M059J (cell line): ENCODE measurements at places on chromosomes 16 and 17. TPM values are rescaled to one million over a fixed set of nuclear protein-coding genes. Genes with fewer than 3 reads are reported as not detected.
A peak's percentile ranks its signal among the peaks of the same experiment; 100 is the strongest.

Gene ZNF747
- total RNA-seq, result 3.1 and 7.5 TPM in 2 replicates

DNA sequence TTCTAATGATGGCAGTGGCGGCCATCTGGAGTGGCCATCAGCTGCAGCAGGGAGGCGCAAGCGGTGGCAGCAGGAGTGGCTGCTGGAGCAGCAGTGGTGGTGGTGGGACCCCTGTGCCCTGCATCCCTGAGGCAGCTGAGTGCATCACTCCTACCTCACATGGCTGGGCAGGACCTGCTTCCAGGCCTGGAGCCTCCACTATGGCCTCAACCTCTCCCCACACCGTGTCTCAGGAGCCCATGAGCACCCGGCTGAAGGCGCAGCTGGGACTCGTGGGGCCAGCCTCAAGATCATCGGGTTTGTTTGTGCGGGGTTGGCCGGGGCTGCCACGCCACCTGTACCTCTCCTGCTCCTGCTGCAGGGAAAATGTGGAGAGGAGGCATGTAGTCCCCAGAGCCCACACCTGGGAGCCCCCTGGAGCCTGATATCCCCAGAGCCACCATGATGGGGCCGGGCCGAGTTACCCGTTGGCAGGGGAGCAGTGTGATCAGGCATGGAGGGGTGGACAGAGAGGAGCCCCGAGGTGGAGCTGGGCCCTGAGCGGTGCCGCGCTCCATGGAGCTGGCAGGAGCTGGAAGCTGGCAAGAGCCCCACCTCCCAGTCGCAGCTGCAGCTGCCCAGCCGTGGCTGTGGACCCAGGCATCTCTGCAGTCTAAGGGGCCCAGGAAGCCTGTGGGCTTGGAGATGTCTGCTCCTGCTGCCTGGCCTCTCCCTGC is 16.7 kb downstream of the RHOT1 start:
- DNase-seq, result no peak

Gene GOSR1
- total RNA-seq, result 31.5 and 59.5 TPM in 2 replicates

DNA sequence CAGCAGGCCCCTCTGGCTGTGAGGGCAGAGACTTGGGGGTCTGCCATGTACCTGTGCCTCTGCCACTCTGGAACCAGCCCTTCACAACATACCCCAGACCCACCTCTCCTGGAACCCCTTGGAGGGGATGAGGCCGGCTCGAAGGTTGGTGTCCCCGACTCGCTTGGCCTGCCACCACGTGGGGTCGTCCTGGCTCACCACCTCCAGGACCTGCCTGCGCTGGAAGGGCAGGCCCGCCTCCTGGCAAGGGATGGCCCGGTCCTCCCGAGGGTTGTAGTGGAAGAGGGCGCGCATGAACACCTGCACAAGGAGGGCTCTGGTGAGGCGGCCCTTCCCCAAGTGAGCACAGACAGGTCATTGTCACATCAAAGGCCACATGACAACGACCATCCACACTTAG is 12.2 kb downstream of the MPP3 start:
- no peak for DNase-seq

DNA sequence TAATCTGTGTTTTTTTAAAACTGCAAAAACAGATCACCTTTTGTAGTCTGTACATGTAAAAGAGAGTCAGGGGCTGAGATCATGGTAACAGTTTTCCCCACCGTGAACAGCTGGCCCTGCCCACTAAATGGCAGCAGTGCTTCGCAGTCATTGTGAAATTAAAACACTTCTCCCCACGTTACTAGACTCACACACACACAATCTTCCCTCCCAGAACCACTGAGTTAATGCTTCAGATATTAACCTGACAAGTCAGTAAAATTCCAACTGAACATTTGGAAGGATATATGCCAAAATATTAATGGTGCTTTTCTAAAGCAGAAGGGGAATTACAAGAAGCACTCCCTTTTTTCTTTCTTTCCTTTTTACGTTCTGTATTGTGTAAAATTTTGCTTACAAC is 1.2 kb upstream of the CD300LG start:
- DNase-seq, result no peak

Gene CCL13
- not detected in 2 replicates for total RNA-seq

Gene ZNRF1
- 13.6 and 19.3 TPM in 2 replicates for total RNA-seq

- DNase-seq, result no peak
These were observed 41.2 kb downstream of the PRMT7 start for GRCh38 chr16:68351991-68352431.

Gene HOXB6
- 6.2 and 9.4 TPM in 2 replicates for total RNA-seq

- no peak for DNase-seq
These were observed 314.3 kb downstream of the KCNJ2 start for GRCh38 chr17:70483624-70484023.

DNA sequence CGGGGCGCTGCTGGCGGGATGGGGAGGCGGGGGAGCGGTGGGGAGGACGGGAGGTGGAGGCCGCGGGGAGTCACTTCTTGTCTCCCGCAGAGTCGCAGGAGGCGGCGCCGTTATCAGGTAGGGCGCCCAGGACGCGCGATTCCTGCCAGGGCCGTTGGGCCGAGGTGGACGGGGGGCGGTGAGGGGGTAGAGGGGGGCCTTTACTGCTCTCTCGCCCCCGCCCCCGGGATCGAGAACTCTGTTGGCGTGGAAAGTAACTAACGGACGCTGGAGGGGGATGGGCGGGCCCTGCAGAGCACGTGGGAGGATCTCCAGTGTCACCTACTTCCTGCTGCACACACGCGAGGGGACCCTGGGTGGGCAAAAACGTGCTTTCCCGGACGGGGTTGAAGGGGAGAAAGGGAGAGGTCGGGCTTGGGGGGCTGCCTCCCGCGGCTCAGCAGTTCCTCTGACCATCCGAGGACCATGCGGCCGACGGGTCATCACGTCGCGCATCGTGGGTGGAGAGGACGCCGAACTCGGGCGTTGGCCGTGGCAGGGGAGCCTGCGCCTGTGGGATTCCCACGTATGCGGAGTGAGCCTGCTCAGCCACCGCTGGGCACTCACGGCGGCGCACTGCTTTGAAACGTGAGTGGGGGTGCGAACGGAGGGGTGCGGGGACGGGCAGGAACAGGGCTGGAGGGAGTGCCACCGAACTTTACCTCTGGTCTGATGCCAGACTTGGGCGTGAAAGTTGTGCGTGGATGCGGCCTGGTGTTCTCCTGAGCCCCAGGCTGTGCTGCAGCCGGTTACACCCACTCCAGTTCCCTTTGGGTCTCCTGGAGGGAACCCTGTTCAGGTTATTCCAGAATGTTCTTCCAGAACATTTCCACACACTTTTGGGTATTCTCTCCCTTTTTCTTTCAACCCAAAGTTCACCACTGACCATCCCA is 569 bp downstream of the PRSS21 start:
- no peak for DNase-seq

GRCh38 chr16:13999895-14000425 is 71.2 kb upstream of the MRTFB start:
- DNase-seq, result no peak

Gene KLHL11
- 12.1 and 17.1 TPM in 2 replicates for total RNA-seq

DNA sequence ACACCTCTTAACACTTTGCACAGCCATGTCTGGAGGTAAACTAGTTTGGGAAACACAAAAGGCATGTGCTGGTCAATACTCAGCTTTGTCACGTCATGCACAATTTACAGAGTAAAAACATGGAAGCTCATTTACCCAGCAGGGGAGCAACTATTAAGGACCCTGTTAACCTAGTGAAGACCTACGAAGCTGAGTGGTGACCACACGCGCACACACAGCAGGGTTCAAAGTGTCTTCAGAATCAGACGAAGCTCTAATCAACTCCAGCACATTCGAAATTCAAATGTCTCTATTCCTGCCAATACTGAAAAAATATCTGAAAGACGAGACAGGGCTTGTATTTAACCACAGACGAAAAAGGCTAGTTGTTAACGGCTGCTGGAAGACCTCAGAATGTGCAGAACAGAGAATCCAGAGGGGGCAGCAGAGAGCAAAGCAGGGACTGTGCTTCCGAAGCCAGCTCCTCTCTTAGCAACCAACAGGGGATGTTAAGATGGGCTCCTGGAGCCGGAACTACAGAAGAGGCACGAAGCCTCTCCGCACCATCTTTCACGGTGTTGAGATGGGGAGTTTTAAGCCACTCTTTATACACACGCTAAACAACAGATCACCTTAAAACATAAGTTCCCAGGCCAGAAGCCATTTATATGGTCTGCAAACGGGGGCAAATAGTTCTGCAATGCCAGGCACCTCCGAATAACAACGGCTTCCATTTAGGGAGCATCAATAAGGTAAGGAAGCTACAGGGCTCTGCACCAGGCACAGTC is 45.7 kb downstream of the CMTM4 start:
- peak; percentile 84 for DNase-seq

Gene TMEM204
- total RNA-seq, result not detected in 2 replicates

DNA sequence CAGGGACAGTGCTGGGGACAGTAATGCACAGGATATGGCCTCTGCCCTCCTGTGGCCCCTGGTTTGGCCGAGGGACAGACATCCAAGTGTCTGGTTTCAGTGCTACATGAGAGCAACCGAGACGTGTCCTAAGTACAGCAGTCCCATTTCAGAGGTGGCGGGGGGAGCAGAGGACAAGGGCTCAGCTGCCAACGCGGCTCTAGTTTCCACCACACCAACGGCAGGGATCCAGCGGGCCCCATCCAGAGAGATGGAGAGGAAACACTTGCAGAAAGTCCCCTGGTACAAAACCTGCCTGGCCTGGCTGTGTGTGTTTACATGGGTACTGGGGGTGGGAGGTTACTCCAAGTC is 125.8 kb upstream of the SMURF2 start:
- DNase-seq, result no peak

GRCh38 chr16:78195797-78196196 is 96.3 kb downstream of the WWOX start:
- no peak for DNase-seq

DNA sequence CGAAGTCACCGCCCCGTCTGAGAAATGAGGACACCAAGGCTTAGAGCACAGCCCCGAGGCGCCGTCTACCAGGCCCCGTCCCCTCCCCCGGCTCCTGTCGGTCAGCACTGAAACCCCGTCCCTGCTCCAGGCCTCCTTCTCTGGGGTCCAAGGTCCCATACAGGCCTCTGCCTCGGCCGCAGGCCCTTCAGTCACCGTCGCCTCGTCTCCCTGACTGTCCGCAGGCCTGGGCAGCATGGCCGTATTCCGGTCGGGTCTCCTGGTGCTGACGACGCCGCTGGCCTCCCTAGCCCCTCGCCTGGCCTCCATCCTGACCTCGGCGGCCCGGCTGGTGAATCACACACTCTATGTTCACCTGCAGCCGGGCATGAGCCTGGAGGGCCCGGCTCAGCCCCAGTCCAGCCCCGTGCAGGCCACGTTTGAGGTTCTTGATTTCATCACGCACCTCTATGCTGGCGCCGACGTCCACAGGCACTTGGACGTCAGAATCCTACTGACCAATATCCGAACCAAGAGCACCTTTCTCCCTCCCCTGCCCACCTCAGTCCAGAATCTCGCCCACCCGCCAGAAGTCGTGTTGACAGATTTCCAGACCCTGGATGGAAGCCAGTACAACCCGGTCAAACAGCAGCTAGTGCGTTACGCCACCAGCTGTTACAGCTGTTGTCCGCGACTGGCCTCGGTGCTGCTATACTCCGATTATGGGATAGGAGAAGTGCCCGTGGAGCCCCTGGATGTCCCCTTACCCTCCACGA is 617 bp downstream of the COASY start:
- peak; percentile 50 for DNase-seq

DNA sequence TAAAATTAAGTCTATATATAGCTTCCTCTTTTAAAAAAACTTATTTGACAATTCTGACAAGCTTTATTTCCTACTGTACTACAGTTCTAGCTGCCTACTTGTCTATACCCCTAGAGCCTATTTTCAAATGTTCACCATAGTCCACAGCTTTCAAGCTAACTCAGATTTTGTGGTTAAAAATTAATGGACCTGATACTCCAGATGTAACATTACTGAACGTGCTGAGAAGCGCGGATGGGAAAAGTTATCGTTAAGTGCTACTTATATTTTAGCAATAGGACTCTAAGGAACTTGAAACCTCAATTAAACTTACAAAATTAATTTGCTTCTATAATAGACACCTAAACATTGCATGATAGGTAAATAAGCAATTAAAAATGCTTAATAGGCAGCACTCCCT is 31.2 kb downstream of the GNA13 start:
- no peak for DNase-seq

DNA sequence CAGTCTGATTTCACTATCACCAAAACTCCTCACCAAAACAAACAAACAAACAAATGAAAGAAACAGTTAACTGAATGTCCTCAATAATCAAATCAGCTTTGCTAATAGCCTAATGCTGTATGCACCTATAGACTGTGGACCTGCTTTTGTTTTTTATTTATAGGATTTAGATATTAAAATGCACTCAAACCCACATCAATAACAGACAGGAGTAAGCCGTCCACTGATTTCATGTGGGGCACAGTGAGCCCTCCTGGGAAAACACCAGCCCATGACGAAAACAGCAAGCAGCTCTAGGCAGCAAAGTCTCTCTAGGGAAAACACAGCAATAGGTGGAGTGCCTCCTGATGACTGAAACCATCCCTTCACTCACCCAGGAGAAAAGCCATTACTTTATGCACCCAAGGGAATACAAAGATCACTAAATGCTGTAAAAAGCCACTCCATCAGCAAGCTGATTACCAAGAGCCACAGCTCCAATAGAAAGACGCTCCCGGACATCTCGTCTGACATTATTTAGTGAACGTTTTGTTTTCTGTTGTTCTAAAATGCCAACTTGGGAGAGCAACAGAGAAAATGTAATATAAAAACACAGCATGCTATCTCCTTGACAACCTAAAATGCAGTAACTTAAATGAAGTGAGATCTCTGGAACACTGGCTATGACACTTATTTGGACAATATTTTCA is 47.8 kb downstream of the ANKFY1 start:
- DNase-seq, result no peak

DNA sequence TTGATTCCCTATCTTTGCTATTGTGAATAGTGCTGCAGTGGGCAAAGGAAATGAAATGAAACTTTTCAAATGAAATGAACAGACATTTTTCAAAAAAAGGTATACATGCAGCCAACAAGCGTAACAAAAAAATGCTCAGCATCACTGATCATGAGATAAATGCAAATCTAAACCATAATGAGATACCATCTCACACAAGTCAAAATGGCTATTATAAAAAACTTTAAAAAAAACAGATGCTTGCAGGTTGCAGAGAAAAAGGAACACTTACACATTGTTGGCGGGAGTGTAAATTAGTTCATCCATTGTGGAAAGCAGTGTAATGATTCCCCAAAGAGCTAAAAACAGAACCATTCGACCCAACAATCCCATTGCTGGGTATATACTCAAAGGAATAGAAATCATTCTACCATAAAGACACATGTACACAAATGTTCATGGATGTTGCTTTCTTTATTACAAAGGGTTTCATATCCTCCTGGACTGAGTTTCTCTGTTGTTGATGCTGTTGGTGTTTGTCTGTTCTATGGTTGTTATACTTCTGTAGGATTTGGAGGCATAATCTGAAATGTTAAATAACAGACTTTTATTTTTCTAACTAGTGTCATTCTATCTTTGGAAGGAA is 99.3 kb upstream of the SOX9 start:
- no peak for DNase-seq

DNA sequence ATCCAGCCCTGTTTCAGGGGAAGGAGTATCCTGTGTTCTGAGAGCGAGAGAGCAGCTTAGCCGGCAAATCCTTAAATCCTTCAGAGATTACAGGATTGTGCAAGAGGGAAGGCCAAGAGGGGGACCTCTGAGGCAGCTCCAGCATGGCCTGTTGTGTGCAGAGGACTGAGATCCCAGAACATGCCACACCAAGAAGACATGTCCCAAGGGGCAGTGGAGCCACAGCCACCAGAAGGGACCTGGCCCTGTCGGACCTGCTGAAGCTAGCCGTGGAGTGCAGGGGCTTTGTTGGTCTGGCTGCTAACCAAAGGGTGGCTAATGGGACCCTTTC is 1.6 kb upstream of the MRC2 start:
- no peak for DNase-seq

- no peak for DNase-seq
These were observed 370.1 kb upstream of the PMFBP1 start for GRCh38 chr16:72542102-72542501.
